ENCODE measurements at places on chromosomes 2 and 18. TPM values are rescaled to one million over a fixed set of nuclear protein-coding genes. Genes with fewer than 3 reads are reported as not detected.
A peak's percentile ranks its signal among the peaks of the same experiment; 100 is the strongest.

DNA sequence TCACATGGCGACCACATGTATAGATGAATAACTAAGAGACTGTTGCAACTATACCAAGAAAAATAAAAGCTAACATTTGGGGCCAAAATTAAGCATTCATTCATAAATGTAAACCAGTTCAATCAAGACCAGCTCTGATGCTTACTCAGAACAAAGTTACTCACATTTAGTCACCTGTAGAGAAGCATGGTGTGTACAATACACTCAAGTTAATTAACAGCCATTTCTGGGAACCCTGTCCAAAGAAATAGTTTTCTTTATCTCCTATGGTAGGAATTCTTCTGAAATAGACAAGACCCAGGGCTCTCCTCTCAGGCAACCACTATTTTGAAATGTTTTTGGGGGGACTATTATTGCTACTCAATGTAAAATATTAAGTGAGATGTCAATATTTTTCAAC, 1.6 kb downstream of the SCN3A start:
- peak; percentile 94 for DNase-seq

DNA sequence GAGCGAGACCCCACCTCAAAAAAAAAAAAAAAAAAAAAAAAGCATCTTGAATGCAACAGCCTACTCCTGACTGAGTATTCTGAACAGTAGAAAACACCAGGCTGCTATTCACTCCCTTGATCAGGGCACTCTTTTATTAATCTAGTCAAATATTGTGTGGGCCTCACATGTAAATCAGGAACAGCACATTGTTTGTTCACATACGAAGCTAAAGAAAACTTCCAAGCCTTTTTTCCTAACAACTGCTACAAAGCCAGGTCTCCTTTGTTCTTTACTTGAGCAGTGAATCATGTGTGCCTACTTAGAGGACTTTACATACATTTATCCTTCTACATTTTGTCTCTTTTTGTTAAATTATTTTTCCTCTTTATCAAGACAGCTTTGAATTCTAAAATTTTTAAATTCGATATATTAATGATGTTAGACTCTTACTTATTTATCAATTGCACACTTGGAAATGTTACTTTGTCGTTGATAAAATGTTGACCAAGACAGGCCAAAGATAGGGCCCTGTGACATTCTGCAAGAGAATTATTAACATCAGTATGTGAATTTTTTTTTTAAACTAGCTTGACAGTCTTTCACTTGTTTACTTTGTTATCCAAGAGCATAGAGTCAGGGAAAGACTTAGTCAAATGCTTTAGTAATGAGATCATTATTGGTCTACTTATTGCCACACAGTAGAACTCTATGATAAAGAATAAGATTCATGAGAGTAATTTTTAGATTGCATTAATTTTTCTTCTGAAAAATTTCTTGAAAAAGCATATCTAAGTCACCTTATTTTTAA, 13.2 kb downstream of the SPATS2L start:
- DNase-seq, result peak; percentile 95

DNA sequence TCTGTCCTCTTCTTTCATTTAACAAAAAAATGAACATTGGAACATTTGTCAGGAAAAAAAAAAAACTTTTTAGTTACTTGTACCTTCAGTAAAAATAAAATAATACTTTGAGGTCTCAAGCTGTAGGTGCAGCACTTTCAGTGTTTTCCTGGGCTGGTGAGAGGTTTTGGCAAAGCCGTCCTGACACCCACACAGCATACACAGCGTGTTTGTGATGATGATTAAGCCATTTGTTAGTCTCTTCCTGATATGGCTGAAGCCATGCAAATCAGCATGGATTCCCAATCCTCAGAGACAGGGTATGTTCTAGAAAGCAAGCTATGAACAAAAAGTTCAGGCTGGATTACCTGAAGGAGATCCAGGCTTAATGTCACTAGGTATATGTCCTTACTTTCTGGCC, 236.8 kb downstream of the ZNF516 start:
- DNase-seq, result no peak

- DNase-seq, result no peak
These were observed 61.4 kb downstream of the NDUFA10 start for GRCh38 chr2:239963646-239964205.

DNA sequence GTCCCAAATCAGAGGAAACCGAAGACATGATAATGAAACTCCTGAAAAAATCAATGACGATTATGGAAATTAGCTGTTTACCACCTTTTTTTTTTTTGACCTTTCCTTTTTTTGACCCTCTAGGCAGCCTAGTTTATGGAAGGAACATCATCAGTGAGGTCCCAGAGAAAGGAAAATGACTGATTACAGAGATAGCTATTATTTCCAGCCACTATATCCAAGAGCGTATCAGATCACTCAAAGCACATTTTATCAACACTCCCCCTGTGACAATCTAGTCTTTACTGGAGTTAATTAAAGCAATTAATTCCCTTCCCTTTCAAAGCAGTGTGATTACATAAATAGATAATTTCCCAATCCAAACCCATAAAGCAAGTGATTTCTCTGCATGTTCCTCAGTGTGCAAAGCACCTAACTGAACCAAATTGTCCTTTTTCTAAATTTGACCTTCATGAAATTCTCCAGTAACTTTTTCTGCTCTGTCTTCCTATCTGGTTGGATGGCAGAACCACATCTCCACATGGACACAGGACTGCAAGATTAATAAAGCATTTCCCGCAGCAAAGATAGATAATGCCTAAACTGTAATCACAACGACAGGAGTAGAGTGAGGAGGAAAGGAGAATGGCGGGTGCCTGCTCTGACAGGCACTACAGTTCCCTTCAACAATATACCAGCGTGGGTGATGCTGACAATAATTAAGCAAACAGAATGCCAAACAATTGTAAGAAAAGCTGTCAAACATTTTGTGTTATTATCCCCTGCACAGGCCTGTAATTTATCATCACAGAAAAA, 194.4 kb downstream of the SLC8A1 start:
- no peak for DNase-seq

DNA sequence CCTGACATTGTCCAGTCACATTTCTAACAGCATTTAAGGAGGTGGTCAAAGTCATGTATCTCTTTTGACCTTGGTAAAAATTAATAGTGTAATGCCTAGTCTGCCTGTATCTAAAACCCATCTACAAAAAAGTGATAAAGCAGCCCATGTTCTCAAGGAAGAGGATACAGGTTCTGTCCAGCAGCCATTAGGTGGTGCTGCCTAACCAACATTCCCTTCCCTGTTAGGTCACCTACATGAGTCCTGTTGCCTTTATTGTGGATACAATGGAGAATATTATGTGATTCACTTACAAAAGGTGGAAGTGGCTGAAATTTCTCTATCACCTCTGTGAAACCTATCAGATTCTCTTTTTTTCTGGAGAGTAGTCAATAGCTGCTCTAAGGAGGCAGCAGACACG, 52.5 kb downstream of the AQP4 start:
- DNase-seq, result peak; percentile 80

DNA sequence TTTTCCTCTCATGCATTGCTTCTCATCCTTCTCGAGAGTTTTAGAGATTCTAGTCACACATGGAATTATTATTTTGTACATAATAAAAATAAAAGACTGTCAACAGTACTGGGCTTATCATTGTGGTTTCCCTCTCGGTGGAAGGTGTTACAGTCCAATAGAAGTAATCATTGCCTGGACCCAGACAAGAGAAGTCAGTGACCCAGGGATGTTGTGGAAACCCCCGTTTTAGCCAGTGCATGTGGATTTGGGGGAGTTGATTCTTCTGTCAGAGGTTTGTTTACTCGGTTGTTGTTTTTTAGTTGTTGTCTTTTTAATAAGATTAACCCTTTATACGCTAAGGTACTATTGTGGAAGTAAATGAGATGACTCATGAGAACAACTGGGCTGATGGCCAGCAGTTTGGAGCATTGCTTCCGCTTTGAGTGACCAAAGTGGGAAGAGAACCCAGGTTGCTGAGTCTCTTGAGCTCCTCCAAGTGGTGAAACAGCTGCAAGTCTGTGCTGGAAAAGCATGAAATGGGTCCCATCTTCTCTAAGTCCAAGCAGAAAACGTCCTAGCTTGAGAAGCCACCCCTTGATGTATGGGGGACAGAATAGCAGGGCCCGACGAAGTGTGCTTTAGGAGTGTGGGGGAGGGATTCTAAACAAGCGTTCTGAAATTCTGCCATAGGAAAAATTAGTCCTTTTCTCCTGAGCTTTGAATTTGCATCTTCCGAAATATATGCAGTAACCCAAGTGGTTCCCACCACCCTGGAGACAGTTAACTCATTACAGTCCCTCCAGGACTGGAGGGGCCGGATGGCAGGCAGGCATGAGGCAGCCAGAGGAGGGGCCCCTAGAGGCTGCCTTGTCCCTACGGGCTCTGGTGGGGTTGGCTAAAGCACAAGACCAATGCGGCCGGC, 61.8 kb upstream of the GPR45 start:
- DNase-seq, result peak; percentile 92

- DNase-seq, result no peak
These were observed 27.2 kb upstream of the NFE2L2 start for GRCh38 chr2:177291701-177292100.

DNA sequence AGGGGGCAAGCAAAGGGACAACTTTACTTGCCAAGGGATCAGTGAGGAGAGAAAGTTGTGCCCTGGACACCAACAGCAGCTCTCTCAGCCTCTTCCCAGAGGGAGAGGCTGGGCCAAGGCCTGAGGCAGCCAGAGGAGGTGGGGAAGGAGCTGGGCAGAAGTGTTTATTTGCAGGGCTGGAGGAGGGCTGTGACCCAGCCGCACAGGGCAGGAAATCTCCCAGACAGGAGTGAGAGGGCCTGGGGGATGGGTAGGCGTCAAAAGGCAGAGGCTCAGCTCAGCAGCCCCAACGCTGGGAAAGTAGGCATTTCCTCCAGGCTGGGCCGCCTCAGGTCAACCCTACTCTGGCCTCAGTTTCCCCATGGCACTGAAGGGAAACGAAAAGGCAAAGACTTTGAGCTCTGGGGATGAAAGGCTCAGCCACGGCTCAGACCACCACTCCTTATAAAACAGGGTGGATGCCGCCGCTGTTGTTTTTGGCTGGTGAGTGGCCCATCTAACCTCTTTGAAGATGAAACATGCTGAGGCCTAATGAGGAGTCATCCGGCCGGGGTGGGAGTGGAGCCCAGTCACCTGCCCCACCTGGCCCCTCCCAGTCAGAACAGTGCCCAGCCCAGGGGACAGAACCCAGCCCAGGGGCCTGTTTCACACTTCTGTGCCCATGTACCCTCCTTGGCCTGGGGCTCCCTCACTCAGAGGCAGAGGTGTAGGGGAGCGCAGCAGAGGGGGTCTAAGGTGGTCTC, 21.9 kb upstream of the SEMA4C start:
- no peak for DNase-seq

DNA sequence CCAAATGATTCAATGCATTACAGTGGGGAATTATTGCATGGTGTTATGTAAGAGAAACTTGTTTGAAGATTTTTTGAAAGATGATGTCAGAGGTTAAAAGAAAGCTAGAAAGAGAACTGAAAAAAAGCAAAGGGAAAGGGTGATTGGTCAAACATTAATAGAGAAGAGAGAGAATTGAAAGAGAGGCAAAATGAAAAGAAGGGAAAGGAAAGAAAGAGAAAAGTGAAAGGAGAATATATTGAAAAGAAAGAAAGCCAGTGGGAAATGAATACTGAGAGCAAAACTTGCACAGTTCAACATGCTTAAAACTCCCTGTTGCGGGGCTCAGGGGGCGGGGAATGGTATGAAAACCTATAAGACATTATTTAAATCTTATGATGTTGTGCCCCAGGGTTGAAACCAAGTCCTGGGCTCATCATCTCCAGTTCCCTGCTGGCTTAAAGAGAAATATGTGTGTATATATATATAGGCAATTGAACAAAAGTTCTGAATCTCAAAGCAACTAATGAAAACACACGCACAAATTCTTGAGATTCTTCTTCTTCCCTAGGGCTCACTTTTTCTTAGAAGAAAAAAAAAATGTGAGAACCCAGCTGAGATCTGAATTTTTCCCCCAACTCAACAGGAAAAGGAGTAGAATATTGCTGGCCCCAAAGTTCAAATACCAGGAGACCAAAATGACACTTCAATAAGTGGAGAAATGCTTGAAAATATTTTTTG, 2045.9 kb upstream of the CELF4 start:
- DNase-seq, result no peak

DNA sequence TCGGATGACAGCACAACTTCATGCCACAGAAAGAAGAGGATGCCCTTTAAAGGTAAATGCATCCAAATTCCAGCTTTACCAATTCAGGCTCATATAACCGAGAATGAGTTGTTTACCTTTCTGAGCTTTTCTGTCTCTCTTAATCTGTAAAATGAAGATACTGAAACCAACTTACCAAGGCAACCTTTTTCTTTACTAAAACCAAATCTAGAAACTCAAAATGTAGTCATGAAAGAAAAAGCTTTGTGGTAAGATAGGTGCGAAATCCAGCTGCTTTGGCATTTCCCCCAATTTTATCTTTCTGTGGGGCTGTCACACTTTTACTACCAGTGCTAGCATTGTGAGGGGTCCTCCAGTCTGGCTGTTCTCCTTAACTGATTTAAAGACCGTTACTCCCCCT, 240.4 kb downstream of the IKZF2 start:
- no peak for DNase-seq

DNA sequence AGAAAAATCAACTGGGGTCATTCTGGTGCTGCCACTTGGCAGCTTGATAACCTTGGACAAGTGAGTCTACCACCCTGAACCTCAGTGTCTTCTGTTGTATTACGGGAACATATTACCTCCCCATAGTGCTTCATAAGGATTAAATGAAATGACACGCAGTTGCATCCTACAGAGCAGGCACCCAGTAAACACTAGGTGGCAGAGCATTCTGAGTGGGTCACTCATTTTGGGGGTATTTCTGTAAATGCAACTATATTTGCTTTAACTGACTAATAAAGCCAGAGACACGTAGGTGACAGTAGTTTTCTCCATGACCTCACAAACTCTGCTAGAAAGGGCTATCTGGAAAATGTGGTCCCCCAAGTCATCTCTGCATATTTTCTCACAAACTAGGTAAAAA, 4.7 kb downstream of the CD226 start:
- no peak for DNase-seq

GRCh38 chr2:37552339-37552738, 119.1 kb downstream of the CDC42EP3 start:
- no peak for DNase-seq

GRCh38 chr2:231807020-231807419, 20.8 kb downstream of the COPS7B start:
- DNase-seq, result no peak

DNA sequence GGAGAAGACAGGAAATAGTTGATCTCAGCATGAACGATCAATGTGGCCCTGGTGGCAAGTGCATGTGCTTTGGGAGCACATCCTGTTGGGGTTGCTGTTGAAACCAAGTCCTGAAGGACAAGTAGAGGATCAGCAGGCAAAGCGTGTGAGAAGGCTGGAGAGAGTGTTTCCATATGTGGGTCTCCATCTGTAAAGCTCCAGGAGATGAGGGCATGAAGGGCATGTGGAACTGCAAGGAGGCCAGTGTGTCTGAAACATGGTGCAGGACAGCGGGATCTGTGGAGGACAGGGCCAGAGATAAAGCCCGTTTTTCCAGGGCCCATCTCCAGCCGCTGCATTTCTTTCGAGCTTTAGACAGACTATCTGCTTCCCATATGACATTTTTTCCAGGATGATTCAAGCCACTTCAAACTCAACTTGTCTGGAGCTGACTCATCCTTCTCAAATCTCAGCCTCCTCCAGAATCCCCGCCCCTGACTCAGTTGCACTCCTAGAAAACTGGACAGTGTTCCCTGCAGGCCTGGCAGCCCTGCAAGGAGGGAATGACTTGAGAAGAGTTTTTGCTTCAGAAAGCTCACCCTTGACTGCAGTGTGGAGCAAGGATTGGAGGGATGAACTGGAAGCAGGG, 226.1 kb downstream of the VAPA start:
- no peak for DNase-seq

Gene FAM161A
- 3.3 TPM for total RNA-seq

Gene AQP12A
- not detected for total RNA-seq

Gene RAMP1
- total RNA-seq, result 0.50 TPM

Gene GREB1L
- 7.5 TPM for total RNA-seq

Gene DSG1
- total RNA-seq, result not detected

Gene IL1RL1
- 4.3 TPM for total RNA-seq

All from renal cortical epithelial cell (primary cell).